AG08395 (cell line): ENCODE measurements at places on chromosomes 2 and 18.

- no peak for DNase-seq
Measured at GRCh38 chr2:27083410-27084296, 2.9 kb upstream of the KHK start.

DNA sequence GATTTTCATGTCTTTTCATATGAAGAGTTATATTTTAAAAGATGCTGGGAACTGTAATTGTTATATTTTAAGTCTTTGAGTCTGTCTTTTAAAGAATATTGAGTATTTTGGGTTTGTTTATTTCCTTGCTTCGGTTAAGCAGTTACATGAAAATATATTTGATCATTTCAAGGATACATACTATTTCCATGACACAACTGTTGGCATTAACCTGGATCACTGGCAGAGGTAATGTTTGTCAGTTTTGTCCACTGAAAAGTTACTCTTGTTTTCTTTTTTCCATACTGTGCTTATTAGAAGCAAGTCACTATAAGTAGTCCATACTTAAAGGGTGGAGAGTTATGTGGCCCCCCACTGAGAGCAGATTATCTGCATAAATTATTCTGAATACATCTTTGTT lies 1142.0 kb upstream of the TMEFF2 start:
- DNase-seq, result no peak

DNA sequence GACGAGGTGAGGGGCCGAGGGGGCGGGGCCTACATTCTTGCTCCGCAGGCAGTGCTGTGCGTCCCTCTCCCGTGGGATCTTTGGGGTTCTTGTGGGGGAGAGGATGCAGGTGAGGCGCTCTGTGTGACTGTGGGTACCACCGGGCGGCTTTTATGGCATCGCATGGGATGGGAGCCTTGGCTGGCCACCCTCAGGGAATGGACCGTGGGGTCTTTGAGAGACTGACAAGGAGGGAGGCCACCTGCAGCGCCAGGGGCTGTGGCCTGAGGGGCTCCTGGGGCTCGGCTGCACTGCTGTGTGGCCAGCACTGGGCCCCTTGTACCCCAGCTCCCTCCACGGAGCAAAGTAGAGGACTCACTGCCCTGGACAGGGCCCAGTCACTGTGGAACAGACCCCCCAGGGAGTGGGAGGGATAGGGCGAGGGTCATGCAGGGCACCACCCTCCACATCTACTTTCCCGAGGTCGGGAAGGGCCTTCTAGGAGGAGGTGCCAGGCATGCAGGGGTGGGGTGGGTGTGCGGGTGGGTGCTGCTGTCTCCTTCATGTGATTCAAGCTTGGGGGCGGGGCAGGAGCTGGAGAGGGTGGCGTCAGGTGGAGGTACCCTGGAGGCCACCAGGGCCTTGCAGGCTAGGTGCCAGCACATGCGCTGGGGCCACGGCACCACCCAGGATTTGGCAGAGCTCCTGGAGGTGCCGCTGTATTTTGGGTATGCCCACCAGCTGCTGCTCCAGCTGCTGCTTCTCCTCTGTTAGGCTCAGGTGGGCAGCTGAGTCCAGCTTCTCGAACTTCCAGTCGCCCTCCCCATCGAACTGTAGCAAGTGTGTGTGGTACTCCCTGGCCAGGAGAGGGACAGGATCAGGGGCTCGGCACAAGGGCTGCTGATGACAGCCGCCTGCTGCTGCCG lies 1072.4 kb downstream of the RPIA start:
- no peak for DNase-seq

DNA sequence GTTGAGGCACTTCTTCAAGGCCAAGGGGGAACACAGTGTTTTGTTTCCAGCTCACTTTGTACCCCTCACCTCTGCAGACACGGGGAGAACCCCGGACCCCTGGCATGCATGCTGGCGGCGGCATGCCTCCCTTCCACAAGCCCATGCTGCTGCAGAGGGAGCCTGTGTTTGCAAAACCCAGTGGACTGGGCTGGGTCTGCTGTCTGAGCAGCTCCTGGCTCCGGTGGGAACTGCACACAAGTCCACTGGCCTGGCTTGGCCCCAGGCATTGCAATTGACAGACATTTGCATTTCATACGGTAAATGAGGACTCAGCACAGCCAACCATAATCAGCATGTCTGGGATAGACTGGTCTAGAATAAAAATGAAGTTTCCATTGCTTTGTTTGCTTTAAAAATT lies 62.4 kb downstream of the RALBP1 start:
- no peak for DNase-seq

- DNase-seq, result no peak
Measured at GRCh38 chr2:116776556-116776955, 1037.9 kb upstream of the DDX18 start.

DNA sequence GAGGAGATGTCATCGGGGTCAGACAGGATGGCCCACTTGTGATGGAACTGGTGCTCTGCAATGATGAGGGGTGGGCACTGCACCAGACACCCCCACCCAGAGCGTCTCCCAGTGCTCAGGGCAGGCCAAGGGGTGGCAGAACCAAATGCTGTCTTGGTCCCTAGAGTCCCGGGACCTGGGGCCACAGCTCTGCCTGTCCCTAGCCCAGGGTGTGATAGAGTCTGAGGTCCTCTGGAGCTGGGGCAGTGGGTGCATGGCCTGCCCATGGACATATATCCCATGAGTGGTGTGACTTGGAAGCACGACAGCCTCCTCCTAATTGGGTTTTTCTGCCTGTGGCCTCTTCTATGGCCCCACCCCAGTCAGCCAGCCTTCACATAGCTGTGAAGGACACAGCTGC lies 6.7 kb upstream of the OTOF start:
- no peak for DNase-seq

DNA sequence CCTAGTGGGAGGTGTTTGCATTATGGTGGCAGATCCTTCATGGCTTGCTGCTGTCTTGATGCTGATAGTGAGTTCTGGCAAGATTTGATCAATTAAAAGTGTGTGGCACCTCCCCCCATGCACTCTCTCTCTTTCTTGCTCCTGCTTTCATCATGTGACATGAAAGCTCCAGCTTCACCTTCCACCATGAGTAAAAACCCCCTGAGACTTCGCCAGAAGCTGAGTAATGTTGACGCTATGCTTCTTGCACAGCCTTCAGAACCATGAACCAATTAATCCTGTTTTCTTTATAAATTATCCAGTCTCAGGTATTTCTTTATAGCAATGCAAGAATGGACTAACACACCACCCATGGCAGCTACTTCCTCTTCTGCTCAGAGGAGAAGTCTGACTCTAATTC lies 2181.4 kb upstream of the PIK3C3 start:
- DNase-seq, result no peak

- no peak for DNase-seq
Measured at GRCh38 chr18:40272630-40273231, 1682.3 kb upstream of the PIK3C3 start.

GRCh38 chr2:163657281-163657656 lies 78.5 kb downstream of the FIGN start:
- no peak for DNase-seq

- no peak for DNase-seq
Measured at GRCh38 chr2:197414515-197414914, 20.3 kb downstream of the SF3B1 start.

DNA sequence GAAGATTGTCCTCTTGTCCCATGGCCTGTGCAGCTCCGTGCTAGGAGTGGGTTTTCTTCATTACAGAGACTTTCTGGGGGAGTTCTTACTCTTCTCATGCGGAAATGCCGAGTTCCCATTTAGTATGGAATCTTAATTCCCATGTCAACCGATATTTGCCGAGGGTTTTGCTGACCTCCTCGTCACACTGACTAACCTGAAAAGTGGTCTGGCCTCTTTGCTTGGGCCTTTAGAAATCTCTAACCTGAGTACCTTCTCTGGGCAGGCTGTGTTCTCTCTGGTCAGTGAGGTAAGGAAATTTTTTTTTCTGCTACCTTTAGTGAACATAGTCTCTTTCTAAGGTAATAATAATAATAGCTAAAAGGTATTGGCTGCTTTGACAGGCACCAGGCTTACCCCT lies 10.9 kb upstream of the EML6 start:
- DNase-seq, result no peak

DNA sequence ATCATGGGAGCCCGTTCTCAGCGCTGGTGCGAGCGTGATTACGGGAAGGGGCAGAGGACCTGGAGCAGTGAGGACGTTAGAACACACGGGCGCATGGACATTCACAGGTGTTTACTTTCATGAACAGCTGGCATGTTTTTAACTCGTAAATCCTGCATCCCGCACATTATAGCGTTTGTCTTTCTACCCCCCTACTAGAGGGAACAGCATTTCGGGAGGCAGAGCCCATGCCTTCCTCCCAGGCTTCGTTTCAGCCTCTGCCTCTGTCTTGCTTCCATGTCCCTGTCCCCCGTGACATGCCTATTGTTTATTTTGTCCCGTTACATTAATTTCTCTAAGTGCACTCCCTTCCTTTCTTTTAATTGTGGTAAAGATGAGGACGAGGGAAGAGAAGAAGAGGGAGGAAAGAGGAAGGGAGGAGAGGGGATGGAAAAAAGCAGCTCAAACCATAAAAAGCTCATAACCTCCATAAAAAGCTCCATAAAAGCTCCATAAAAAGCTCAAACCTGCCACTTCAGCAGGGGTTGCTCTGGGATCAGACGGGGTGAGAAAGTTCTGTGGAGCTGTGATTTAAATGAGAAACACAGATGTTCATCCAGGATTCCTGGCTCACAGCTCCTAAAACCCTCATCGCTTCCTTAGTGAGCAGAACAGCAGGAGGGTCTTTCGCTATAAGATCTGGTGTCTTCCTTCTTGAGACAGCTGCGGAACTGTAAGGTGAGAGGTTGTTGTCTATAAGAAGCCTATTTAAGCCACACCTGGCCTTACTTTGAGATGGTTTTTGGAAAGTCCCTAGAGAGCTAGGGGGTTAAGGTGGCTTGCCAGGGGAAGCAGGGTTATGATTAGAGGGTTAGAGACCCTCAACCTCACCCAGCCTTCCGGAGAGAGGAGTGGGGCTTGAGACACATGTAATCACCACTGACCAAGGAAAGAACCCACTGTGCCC lies 66.6 kb upstream of the SNTG2 start:
- DNase-seq, result no peak

DNA sequence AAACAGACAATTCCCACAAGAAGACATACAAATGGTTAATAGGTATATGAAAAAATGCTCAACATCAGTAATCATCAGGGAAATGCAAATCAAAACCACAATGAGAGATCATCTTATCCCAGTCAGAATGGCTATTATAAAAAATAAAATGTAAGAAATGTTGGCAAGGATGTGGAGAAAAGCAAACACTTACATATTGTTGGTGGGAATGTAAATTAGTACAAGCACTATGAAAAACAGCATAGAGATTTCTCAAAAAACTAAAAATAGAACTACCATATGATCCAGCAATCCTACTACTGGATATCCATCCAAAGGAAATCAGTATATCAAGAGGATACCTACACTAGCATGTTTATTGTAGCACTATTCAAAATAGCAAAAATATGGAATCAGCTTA lies 186.6 kb downstream of the NOL4 start:
- DNase-seq, result no peak

DNA sequence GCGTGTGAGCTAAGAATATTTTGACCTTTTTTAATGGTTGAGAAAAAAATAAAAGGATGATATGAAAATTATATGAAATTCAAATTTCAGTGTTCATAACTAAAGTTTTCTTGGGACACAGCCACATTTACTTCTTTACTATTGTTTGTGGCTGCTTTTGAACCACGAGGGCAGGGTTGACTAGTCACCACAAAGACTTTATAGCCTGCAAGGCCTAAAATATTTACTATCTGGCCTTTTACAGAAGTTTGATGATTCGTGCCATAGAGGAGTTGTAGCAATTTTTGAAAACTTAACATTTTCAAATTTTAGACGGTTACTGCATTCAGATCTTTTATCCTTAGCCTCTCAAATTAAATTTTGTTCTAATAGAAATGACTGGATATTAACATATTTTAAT lies 69.9 kb downstream of the LIMS1 start:
- DNase-seq, result peak; percentile 62

- peak; percentile 67 for DNase-seq
Measured at GRCh38 chr2:100422320-100423055, 5.0 kb upstream of the CHST10 start.

DNA sequence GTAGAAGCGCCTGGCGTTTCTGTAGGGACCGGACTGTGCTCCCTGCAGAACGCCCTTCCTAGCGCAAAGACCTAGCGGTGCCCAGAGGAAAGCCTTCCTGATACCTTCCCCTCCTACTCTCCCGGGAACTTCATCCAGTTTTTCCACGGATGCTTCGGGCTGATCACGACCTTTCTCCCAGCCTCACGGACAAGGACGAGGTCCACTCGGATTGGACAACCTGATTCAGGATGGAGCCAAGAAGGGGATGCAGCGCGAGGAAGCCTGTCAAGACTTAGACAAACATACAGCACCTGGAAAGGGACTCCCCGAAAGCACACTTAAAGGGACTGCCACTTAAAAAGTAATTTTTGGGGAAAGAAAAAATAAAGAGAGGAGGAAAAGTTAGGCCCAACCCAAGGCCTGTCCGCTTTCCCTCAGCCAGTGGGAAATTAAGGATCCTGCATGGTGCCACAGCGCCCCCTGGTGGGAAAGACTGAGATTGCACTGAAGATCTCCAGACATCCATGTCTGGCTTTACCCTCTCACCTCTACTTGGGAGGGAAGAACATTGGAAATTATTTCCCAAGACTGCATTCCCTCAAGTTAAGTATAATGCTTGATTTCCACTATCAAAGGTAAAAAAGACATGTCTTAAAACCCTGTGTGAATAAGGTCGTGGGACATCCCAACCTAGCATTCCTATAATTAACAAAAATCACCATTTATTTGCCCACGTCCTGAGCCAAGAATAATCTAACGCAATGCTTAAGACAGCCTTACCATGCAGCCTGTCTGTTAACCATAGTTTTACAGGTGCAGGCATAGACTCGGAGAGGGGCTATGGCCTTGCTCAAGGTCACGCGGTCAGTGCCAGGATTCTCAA lies 13.4 kb upstream of the COPS8 start:
- DNase-seq, result peak; percentile 75

GRCh38 chr2:53568469-53568868 lies 199.1 kb upstream of the CHAC2 start:
- DNase-seq, result no peak

DNA sequence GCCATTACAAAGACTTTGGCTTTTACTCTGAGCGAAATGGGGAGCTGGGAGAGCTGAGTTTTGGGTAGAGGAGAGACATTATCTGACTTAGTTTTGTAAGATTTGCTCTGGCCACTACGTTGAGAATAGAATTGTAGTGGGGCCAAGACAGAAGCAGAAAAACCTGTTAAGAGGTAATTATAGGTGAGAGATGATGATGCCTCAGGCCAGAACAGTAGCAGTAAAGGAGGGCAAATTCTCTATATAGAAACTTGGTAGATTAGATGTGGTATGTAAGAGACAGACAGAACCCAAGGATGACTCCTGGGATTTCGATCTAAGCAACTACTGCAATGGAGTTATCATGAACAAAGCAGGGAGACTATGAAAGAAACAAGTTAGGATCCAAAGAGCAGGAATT lies 17.4 kb upstream of the CREB1 start:
- DNase-seq, result no peak
